ENCODE measurements at places on chromosomes 3 and 15.

GRCh38 chr3:80788914-80789313, 972.5 kb downstream of the GBE1 start:
- no peak for DNase-seq

DNA sequence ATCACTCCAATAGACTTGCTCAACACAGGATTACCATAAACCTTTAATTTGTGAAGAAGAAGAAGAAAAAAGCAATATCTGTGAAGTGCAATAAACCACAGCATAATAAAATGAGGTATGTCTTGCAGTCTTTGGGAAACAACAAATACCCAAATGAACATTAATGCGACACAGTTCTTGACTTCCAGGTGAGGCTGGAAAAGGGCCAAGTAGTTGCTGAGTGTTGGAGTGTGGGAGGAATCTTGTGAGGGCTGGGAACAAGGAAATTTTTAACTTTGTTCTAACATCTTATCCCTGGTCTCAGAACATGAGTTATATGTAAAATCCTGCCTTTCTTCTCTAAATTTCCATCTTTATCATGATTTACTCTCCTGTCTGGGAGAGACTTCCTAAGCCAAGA, 206.5 kb downstream of the DTWD1 start:
- no peak for DNase-seq

- DNase-seq = no peak
Measured at GRCh38 chr15:63322541-63322940, 45.1 kb downstream of the APH1B start.

DNA sequence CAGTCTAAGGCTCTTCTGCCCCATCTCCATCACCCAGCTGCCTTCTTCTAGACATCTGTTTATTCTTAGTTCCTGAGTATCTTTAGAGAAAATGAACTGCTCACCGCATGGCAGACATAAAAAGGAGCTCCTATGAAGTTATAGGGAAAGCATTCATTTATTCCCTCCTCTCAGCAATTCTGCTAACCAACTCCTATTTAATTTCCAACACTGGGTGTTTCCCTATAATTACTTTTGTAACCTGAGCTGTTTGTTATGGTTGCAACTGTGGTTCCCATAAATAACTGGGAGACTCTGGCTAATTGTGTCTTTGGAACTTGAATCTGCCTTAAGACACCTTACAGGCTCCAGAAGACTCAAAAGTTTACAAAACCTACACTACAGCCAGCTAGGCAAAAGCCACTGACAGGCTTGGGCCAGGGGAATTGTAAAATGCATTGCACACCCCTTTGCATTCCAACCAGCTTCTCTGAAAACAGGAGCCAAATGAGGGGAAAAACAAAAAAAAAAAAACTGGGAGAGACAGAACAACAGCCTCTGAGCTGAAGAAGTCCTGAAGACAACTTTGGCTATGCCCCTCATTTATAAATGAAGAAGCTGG, 231.5 kb upstream of the FEZF2 start:
- DNase-seq = no peak

DNA sequence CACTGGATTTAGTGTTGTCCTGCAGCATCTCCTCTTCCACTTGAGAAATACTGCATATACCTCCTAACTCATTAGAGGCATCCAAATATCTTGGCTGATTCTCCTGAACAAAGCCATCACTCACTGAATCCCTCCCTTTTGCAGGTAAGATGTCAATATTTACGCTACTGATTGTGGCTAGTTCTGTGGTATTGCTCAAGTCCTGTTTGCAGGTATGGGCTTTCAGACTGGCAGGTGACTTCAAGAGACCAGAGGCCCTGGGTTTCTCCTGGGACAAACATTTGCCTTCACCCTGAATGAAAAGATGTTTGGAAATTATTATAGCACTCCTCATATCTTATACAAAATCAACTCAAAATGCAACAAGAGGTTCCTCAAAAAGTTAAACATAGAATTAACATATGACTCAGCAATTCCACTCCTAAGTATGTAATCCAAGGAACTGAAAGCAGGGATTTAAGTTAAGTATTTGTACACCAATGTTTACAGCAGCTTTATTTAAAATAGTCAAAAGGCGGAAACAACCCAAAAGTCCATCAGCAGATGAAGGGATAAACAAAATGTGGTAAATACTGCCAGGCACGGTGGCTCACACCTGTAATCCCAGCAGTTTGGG, 18.6 kb downstream of the NEK4 start:
- no peak for DNase-seq

GRCh38 chr3:134085034-134085775, 55.5 kb upstream of the SLCO2A1 start:
- DNase-seq = no peak

DNA sequence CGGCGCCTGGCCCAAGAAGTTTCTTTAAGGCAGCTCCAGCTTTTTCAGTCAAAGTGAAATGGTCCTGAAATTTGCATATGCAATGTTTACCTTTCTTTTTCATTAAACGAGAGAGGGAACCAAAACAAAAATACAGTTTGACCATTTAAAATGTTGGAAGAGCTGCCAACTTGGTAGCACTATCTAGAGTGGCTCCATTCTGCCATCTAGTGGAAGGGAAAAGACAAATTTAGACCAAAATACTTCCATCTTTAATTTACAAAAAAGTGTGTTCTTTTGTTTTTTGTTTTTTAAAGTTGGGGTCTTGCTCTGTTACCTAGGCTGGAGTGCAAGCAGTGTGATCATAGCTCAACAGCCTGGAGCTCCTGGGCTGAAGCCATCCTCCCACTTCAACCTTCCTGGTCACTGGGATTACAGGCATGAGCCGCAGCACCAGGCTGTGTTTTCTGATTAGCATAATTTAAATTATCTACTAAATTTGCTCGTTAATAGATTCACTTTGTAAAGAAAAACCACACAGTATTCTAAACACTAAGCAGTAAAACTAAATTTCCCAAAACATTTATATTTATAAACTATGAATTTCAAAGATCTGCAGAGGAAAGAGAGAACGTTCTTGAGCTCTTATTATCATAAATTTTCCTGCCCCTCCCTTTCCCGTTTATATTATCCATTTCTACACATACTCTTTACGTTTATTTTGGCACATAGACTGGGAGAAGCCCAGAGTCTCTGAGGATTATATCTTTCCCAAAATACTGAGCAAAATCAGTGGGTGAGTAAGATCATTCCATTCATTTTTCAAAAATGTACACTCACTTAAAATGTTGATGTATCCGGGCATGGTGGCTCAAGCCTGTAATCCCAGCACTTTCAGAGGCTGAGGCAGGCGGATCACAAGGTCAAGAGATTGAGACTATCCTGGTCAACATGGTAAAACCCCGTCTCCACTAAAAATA, 15.4 kb upstream of the RFC4 start:
- no peak for DNase-seq

DNA sequence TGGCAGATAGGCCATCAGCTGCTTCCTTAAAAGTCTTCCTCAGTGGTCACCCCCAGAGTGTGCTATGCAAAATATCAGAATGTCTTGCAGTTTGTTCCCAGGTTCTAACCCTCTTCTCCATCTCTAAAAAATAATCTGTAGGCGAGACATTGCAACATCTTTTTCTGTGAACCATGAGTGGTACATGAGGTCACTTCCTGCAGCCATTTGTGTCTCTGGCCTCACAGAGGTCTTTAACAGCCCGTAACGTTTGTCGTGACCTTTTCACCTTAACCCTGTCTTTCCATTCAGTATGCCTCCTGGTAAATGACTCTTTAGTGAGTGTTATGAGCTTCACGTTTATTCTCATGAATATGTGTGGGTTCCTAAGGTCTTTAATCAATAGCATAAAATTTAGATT, 145.4 kb downstream of the KLHL25 start:
- DNase-seq = no peak
